Activated T-helper 2 cell treated with anti-CD3 and anti-CD28 coated beads, Interferon-gamma antibody, Interleukin-2, Interleukin-4, amounts not matched to agents 10 μg/mL and 5 μg/mL and 100 μg/mL, durations not matched to agents 14 hours and 24 hours and 36 hours (primary cell): ENCODE measurements at places on chromosomes 1 and 21.

DNA sequence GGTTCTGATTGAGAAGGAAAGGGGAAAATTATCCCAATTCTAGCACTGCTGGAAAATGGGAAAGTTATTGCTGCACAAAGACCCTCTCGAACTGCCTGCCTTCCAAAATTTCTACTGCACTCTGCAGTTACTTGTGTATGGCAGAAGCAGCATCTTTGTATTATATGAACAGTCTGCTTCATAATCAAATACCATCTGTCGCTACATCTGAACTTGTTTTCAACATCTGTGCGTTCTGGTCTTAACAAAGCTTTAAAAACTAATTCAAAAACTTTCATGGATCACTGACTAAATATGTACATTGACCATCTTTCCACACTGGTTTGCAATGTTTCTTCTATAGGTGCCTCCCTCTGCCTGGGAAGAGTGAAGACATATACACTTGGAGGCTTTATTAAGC lies 79.2 kb downstream of the PROX1 start:
- DNase-seq = no peak
- H3K4me1 ChIP-seq = no peaks in the 10 kb centered on the region
- no peaks in the 10 kb centered on the region for H3K27me3 ChIP-seq
- H3K36me3 ChIP-seq = no peaks in the 10 kb centered on the region

DNA sequence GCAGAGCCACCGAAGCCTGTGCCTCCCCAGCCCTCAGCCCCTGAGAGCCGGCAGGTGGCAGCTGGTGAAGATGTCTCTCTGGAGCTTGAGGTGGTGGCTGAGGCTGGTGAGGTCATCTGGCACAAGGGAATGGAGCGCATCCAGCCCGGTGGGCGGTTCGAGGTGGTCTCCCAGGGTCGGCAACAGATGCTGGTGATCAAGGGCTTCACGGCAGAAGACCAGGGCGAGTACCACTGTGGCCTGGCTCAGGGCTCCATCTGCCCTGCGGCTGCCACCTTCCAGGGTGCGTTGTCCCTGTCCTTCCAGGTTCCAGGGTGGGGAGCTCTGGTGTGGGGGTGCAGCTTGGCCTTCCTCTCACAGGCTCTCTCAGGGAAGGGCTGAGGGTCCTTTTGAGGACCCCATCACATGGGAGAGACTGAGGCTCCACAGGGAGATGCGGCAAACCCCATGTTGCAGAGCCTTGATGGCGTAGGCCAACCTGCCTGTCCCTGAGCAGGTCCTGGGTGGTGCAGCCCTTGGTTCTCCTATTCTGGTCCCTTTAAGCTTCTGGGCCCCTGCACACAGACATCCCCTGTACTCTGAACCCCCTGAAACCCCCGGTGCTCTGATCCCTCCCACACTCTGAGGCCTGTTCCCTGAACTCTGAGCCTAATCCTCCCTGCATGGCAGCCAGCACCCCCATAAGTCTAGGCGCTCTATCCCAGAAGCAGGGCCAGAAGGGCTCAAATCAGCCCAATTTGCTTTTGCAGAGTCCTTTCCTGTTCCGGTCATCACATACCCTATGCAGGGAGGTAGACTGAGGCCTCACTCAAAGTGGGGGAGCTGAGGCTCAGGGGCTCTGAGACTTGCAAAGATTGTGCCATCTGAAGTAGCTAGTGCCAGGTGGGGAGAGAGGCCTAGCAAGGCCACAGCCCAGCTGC lies 88.5 kb downstream of the TRIM11 start:
- H3K27me3 ChIP-seq = no peaks in the 10 kb centered on the region
- no peaks in the 10 kb centered on the region for H3K4me1 ChIP-seq
- DNase-seq = no peak
- H3K36me3 ChIP-seq = no peaks in the 10 kb centered on the region
- H3K4me3 ChIP-seq = no peak overlapping the region
- no peak overlapping the region for H3K27ac ChIP-seq

- H3K4me3 ChIP-seq = no peak overlapping the region
- no peaks in the 10 kb centered on the region for H3K4me1 ChIP-seq
- no peak for DNase-seq
- no peaks in the 10 kb centered on the region for H3K36me3 ChIP-seq
Observed at GRCh38 chr1:165954940-165955339, 127.5 kb downstream of the UCK2 start.

DNA sequence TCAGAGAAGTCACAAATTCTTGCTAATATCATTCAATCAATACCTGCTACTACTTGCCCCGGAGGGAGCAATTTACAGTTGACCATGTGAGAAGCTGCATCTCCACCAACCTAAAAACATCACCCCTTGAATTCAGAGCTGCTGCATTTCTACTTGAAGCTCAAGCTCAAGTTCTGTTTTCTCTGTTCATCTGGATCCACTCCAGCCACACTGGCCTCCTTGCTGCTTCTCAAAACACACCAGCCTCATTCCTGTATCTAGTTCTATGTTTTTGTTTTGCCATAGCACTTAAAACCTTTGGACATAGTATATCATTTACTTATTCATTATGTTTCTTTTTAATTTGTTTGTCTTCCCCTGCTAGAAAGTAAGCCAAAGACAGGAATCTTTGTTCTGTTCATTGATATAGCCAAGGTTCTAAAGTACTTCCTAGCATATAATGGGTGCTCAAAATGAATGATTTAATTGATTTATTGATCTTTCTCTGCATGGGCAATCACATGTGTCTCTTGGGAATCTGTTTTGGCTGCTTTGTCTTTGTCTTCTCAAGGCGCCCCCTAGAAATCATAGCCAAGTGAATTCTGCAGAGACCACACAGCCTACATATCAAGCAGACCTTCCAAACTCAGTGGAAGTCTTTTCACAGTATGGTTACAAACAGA lies 23.6 kb downstream of the SYF2 start:
- H3K27ac ChIP-seq = no peak overlapping the region
- H3K36me3 ChIP-seq = no peaks in the 10 kb centered on the region
- no peak overlapping the region for H3K4me3 ChIP-seq
- H3K4me1 ChIP-seq = no peaks in the 10 kb centered on the region
- no peak for DNase-seq

GRCh38 chr1:159957824-159958268 lies 3.8 kb upstream of the SLAMF9 start:
- H3K36me3 ChIP-seq = no peaks in the 10 kb centered on the region
- no peak overlapping the region for H3K27ac ChIP-seq
- H3K4me3 ChIP-seq = no peak overlapping the region
- H3K4me1 ChIP-seq = peaks cover 10% of the 10 kb centered on the region
- no peak for DNase-seq
- peaks cover 20% of the 10 kb centered on the region for H3K27me3 ChIP-seq
